ENCODE measurements at places on chromosomes 4 and X. TPM values are rescaled to one million over a fixed set of nuclear protein-coding genes. Genes with fewer than 3 reads are reported as not detected.

The FGFBP1 gene
- not detected for total RNA-seq

The ANXA10 gene
- 0.30 TPM for total RNA-seq

The NCAPG gene
- total RNA-seq: 61.1 TPM

The FHDC1 gene
- under 0.01 TPM for total RNA-seq

The FAT4 gene
- total RNA-seq: 30.1 TPM

The GAGE12F gene
- total RNA-seq: not detected

The CD38 gene
- total RNA-seq: not detected

The ADGRG4 gene
- total RNA-seq: not detected

The DAPP1 gene
- total RNA-seq: not detected

The RAB9B gene
- 0.32 TPM for total RNA-seq

The GLRA2 gene
- total RNA-seq: not detected

The ADH4 gene
- total RNA-seq: not detected

The PNCK gene
- total RNA-seq: not detected

The MAMLD1 gene
- 0.91 TPM for total RNA-seq

The NLGN3 gene
- not detected for total RNA-seq

The TLR2 gene
- 0.30 TPM for total RNA-seq

The DNAAF6 gene
- not detected for total RNA-seq

The RPA4 gene
- 0.32 TPM for total RNA-seq

The CSAG3 gene
- total RNA-seq: not detected

The MAGEA1 gene
- total RNA-seq: not detected

The HSFX3 gene
- not detected for total RNA-seq

The PCDH19 gene
- 0.46 TPM for total RNA-seq

The RFC1 gene
- total RNA-seq: 47.9 TPM

Measured in epithelial cell of umbilical artery (primary cell).